ENCODE measurements at places on chromosomes 3 and 15. TPM values are rescaled to one million over a fixed set of nuclear protein-coding genes. Genes with fewer than 3 reads are reported as not detected.

SCG3 gene
- total RNA-seq = not detected

TMEM158 gene
- total RNA-seq = 375 TPM

CNTN3 gene
- 5.0 TPM for total RNA-seq

HTR3E gene
- total RNA-seq = not detected

UROC1 gene
- not detected for total RNA-seq

SLC35G2 gene
- total RNA-seq = 14.2 TPM

C3orf62 gene
- 1.2 TPM for total RNA-seq

OPA1 gene
- total RNA-seq = 75.4 TPM

KLHL40 gene
- total RNA-seq = not detected

PIGZ gene
- 3.9 TPM for total RNA-seq

SPTSSB gene
- total RNA-seq = 20.3 TPM

ACAD11 gene
- total RNA-seq = 68.4 TPM

FETUB gene
- not detected for total RNA-seq

PDIA3 gene
- 160 TPM for total RNA-seq

CRYGS gene
- total RNA-seq = 2.1 TPM

EPB42 gene
- total RNA-seq = not detected

CFAP20DC gene
- 2.9 TPM for total RNA-seq

FBXL2 gene
- 29.0 TPM for total RNA-seq

DET1 gene
- total RNA-seq = 9.4 TPM

SSR3 gene
- total RNA-seq = 630 TPM

ABHD6 gene
- total RNA-seq = 11.4 TPM

FSTL1 gene
- total RNA-seq = 921 TPM

B3GNT5 gene
- total RNA-seq = 9.8 TPM

ATP8B4 gene
- 2.1 TPM for total RNA-seq

ATP13A3 gene
- total RNA-seq = 199 TPM

GOLGA8G gene
- total RNA-seq = not detected

SQOR gene
- total RNA-seq = 86.0 TPM
